ENCODE measurements at places on chromosomes 3 and 15.

DNA sequence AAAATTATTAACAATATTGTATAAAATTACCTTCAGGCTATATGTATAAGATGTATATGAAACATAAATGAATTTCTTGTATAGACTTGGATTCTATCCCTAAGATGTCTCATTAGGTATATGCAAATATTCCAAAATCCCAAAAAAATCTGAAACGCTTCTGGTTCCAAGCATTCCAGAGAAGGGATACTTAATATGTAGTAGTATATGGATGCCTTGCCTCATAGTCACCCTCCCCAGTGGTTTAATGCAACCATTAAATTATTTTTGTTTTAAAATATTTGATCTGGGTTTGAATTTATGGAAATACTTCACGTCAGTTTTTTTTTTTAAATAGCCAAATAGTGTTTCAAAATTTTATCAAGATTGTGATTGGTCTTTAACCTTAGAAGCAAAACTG lies 27.2 kb downstream of the PLCL2 start:
- no peak for DNase-seq

- no peak for DNase-seq
Measured at GRCh38 chr3:119351581-119351980, 57.4 kb downstream of the ARHGAP31 start.

DNA sequence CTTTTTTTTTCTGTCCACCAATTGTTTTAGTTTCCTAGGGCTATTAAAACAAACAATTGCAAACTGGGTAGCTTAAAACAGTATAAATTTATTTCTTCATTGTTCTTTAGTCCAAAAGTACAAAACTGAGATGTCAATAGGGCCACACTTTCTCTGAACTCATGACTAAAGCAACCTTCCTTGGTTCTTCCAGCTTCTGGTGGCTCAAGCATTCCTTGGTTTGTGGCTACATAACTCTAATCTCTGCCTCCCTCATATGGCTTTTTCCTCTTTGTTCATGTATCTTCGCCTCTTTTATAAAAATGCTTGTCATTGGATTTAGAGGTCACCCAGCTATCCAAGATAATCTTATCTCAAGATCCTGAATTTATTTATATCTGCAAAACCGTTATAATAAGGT lies 914.5 kb upstream of the EPHA6 start:
- no peak for DNase-seq

DNA sequence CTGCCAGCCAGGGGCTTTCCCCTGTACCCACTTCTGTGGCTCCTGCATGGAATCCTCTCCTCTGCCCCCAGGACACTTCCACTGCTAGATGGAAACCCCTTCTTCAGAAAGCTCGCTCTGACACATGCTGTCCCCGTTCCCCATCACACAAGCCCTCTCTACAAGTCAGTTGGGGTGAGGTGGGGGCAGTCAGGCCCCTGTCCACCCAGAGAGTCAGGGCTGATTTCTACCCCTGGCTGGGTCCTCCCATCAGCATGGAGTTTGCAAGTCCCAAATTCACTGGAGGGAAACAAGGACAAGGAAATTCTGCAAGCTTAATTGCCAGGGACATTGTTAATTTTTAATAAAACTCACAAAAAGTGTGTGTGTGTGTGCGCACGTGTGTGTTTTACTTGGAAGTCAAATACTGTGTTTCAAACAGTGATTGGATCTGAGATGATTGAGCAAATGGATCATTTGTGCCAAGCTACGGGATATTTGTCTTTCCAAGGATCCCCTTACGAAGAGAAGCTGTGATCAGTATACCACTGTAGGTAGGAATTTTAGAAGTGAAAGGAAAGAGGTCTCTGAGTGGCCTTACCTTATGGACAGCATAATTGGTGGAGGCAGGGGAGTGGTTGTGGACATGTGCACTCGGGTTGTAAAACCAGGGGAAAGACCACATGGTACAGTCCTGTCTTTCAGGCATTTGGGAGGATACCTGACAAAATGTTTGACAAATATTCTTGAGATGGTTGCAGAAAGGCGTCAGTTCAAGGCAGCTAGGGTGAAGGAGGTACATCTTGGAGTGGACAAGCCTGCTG lies 1.5 kb upstream of the AMOTL2 start:
- no peak for DNase-seq

DNA sequence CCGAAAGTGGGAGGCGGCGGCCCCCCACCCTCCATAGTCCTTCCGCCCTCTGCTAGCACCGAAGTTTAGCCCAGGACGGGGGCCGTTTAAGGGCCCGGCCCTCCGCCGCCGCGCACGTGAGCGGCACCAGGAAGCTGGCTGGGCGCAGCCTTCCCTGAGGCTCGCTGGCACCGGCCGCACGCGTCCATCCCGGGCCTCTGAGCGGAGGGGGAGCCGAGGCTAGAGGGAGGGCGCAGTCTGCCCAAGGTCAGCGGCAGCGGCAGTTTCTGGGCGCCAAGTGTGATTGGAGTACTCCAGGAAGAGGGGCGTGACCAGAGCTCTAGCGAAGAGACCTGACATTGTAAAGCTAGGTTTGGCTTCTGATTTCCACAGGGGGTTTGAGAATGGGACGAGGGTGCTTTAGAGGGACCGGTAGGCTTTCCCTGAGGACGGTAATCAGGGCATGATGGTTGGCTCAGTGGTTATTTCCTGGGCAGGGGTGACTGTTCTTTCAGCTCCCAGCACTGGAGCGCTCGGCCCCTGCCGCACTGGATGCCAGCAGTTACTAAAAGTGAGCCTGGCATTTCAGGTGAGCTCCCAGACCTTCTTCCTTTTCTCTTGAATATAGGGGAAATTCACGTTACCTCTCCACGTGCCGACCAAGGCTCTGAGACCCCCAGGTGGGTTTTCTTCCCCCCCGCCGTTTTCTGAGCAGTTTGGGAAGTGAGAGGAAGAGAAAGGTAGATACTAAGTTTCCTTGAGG lies 853 bp downstream of the TEX264 start:
- DNase-seq, result no peak
